ENCODE measurements at places on chromosomes 1 and 21.

GRCh38 chr1:107883562-107883961 lies 81.4 kb downstream of the VAV3 start:
- no peak for DNase-seq

DNA sequence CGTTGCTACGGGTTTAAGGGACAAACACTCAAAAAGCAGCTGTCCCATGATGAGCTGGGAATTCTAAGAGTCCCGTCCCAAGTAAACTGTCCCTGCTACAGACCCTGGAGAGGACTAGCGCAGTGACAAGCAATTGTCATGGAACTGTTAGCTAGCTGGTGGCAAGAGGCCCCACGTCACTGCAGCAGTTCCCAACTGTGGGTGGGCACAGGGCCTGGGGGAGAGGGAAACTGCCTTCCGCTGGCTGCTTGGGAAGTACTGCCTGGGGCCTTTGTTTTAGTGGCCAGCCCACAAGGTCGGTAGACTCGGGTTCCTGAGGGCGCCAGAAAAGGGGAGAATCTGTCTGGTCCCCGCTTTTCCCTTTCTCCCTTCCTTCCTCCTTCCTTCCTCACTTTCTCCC lies 97.4 kb downstream of the LACTBL1 start:
- no peak for DNase-seq

- DNase-seq, result no peak
Measured at GRCh38 chr1:180184041-180184440, 29.4 kb downstream of the QSOX1 start.

DNA sequence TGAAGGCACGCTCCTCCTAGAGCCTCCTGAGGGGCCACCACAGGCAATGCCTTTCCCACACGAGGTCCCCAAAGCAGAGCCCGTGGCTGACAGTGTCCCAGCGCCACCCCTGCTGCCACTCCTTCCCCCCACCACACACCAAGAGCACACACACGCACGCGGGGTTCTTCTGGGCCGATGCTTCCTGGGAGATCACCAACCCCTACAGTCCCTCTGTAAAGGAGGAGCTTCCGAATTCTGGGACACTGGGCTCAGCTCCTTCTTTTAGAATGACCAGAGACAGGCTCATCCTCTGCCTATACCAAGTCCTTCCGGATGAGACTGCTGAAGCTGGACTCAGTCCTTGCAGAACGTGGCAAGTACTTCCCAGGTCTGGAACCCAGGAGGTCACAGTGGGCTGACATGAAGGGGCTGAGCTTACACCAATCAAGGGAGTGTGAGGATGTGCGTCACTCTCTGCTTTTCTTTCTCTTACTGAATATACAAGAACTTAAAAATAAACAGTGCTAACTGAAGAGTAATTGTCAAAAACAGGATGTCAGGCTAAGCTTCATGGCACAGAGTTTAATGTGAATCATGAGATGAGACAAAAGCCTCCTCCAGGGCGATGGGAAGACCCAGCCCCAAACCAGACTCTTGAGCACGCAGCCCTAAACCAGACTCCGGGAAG lies 12.7 kb downstream of the SSU72 start:
- no peak for DNase-seq

DNA sequence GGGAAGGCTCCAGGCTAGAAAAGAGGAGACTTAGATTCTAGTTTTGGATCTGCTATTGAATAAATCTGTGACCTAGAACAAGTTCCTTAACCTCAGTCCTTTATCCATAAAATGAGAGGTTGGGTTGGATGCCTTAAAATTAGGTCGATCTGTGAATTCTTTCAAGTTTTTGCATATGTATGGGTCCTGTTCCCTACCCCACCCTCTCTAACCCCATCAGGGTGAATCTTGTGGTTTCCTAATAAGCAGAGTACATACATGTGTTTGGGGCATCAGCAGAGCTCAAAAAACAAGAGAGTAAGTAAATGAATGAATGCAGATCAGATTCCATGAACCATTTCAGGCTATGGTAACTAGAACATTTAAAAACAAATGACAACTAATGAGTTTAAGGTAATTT lies 6.2 kb downstream of the SPRR4 start:
- no peak for DNase-seq

DNA sequence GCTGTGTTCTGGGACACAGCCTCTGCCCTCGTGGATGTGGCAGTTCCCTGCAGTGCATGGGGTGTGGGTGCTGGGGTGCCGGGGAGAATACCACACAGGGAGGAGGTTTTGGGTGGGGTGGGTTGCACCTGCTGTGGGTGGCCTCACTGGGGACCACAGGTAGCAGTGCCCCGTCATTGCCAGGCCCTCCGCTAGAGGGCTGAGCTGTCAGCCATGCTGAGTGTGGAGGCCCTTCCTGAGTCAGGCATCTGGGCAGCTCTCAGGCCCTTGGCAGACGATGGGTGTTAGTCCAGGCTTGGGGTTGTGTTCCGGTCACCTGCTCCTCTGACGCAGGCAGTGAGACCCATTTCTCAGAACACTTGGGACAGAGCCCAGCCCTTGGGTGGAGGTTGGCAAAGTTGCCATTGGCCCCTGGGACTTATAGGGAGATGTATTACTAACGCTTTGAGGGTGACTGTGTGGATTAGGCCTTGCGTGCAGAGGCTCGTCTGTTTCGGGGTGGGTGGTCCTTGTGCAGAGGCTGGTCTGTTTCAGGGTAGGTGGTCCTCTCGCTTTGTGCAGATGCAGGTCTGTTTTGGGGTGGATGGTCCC lies 23.9 kb downstream of the PCNT start:
- no peak for DNase-seq

DNA sequence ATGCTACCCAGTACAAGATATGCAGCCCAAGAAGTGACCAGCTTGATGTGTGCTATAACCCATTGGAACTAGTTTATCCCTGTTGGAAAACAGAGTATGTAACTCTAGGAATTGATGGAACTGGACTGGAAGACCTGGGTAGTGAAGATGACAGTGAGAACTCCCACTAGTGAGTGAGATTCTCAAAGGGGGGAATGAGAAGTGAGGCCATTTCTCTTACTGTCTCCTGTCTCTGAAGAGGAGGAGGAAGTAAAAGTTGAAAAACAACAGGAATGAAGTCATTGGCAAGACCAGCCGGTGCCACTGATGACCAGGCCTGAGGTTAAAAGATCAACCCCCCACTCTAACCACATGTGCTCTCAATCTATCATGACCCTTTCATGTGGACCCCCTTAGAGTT lies 20.9 kb downstream of the PLA2G2F start:
- no peak for DNase-seq

- no peak for DNase-seq
Measured at GRCh38 chr21:23955135-23955843, 1652.0 kb downstream of the MRPL39 start.

- DNase-seq, result no peak
Measured at GRCh38 chr21:34838956-34839820, 170.4 kb downstream of the CLIC6 start.

GRCh38 chr1:1794999-1795398 lies 16.7 kb upstream of the NADK start:
- no peak for DNase-seq

GRCh38 chr1:153611356-153611755 lies 1.6 kb downstream of the S100A16 start:
- DNase-seq, result no peak

- DNase-seq, result peak; percentile 90
Measured at GRCh38 chr1:227793948-227794816, 21.3 kb upstream of the PRSS38 start.

DNA sequence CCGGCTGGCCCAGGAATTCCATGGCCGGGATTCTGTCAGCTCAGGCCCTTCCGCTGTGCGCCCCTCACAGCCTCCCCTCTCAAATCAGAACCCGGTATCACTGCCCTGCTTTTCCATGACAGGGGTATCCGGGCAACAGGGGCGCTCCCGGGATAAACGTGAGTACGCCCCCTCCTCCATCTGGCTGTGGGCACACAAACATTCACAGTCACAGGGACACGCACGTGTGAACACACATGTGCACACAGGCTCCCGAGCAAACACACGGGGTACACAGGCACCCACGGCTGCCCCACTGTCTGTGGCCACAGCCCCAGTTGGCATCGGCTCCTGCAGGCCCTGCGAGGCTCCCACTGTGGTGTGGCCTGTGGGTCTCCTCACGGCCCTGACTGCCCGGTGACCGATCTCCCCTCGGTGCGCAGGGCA lies 16.7 kb downstream of the COL6A1 start:
- DNase-seq, result peak; percentile 16

DNA sequence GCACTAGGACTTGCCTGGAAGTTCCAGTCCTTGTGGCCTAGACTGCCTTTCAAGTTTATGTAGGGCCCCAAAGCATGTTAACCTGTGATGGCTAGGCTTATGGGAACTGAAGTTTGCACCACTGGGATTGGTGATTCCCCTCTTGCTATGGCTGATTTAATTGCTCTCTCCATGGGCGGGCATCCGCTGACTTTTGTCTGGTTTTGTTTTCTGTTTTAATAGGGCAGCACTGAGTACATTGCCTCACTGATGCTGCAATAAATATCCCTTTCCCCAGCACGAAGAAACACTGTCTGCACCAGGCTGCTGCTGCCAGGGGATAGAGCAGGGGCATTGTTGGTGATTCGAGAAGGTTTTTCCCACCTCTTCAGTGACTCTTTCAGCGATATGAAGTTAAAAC lies 73.3 kb upstream of the PDE4B start:
- DNase-seq, result no peak

DNA sequence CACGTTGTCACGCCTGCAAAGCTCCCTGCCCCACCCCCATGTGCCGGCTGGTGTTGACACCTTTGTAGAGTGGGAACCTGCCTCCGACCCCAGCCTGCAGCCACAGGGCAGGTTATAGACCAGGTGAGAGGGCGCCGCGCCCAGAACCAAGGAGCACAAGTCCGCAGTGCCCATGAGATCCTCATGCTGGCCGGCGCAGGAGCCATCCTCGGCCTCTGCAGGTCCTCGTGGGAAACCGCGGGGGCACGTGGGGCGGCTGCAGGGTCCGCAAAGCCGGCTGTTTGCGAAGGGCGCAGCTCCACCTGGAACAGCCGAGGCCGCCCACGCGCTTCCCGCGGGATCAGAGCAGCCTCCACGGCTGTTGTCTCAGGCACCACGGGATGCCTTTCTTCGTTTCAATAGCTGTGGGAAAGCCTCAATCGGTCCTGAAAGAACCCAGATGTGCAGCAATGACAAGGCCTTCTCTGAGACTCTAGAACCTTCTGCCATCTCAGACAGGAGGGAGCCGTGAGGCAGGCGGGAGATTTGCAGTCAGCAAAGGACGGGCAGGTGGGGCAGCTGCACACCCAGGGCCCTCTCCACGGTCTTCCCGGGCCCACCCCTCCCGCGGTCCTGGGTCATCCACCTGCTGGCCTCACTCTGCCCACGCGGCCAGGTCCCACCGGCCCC lies 29.9 kb downstream of the POFUT2 start:
- DNase-seq, result no peak

DNA sequence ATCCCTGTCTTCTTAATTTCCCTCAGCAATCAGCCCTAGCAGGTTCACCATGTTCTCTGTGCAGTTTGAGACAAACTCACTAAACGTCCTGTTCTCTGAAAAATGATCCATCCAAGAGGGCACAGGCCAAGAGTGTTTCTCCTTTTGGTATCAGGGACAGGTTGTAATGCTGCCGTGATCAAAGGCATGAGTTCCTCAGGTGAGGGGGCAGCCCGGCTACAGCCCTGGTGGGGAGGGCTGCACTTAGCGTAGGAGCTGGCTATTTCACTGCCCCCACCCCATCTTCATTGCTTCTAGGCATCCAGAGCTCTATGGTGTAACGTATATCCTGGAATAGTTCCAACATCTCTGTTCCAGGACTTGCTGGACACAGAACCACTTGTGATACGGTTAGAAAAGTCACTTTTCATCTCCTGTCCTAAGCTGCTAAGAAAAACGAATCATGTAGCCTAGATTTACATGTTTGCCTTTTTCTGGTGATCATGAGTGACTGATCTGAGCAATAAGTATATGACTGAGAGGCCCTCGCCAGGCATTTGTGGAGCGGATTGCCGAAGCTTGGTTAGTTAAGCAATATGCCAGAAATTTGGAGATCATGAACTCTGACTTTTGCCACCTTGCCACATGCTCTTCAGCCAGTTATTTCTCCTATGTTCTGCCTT lies 41.1 kb upstream of the SRP9 start:
- DNase-seq, result no peak

DNA sequence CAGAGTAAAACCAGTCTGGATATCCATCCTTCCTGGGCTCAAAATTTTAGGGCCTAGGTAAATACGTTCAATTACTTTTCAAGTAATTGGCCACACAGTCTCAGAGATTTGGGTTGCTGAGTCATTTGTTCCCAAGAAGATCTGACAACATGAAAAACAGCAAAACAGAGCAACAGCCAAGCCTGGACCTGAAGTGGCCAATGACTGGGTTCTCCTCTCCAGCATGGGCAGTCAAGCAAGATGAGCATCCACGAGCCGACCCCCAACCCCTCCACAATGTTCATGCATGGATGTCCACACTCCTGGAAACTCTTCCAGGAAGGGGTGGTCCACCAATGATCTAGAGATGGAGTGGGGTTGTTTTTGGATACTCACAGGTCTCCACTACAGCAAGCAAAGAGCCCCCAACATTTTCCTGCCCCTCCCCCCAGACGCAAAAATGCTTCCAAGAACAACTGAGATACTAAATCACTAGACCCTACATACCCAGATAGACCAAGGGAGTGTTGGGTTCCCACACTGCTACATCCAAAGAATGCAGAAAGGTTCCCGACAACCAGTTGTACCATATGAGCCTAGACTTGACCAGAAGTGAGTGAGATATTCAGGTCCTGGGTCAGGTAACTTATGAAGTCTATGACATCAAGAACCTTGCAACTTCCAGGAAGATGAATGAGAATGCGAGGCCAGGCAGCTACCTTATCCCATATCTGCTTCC lies 73.0 kb downstream of the CD46 start:
- no peak for DNase-seq

DNA sequence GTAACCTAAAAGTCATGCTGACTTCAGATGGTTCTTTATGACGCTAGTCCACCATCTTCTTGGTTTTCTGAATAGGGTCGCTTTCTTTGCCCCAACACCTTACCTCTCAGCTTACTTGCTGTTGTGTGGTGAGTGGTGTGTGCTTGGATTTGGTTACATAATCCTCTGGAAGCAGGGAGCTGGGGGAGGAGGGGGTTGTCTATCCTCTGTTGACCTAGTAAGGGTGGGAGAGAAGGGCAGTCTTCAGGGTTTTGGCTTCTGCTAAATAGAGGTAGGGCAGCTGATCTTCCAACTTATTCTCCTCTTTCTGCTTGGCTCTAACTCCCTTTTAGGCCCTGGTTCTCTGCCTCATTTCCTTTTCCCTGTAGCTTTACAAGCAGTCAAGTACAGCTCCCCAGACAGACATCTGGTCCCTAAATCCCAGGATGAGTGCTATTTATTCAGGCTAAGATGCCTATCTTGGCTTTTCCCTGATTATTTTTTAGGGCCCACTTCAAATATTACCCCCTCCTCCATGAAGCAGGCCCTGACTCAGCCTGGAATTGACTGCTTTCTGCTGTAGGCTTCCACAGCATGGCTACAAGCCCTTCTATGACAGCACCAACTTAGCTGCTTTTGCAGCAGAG lies 6.4 kb upstream of the REN start:
- no peak for DNase-seq

GRCh38 chr1:206589206-206589605 lies 23.1 kb downstream of the EIF2D start:
- no peak for DNase-seq

- no peak for DNase-seq
Measured at GRCh38 chr1:116537898-116538297, 32.9 kb downstream of the CD58 start.
